Spleen (tissue), 13 donors: ENCODE measurements at places on chromosomes 5 and 9. TPM values are rescaled to one million over a fixed set of nuclear protein-coding genes. Genes with fewer than 3 reads are reported as not detected.

Gene CCDC112
- 12.7 TPM for total RNA-seq

Gene STOM
- 316 TPM for total RNA-seq

Gene SCGB3A2
- total RNA-seq: not detected

Gene GFI1B
- total RNA-seq: 3.1 TPM

Gene TAF11L5
- total RNA-seq: not detected

Gene HSPB3
- total RNA-seq: not detected

Gene IFNA21
- total RNA-seq: not detected

Gene TLE4
- 67.9 TPM for total RNA-seq

Gene SPATA31A3
- total RNA-seq: not detected

Gene PLPP7
- 3.1 TPM for total RNA-seq

Gene C9orf57
- total RNA-seq: not detected

Gene ZDHHC21
- 24.6 TPM for total RNA-seq

Gene SEMA6A
- total RNA-seq: 26.5 TPM

Gene PRUNE2
- 6.1 TPM for total RNA-seq

Gene KCNT1
- 21.2 TPM for total RNA-seq

Gene GAS1
- total RNA-seq: 13.2 TPM

Gene PCDHGA4
- 2.3 TPM for total RNA-seq

Gene CSF1R
- 287 TPM for total RNA-seq

Gene FOXD4
- total RNA-seq: 1.7 TPM

Gene ZNG1F
- 5.7 TPM for total RNA-seq

Gene C9orf153
- 0.28 TPM for total RNA-seq

Gene ANKS6
- total RNA-seq: 9.4 TPM

Gene SPINK6
- total RNA-seq: not detected

Gene SLC27A6
- total RNA-seq: 0.28 TPM

Gene HAND1
- total RNA-seq: not detected

Gene GCNT4
- 3.8 TPM for total RNA-seq

Gene GPRIN1
- total RNA-seq: 1.3 TPM

Gene UNC5A
- total RNA-seq: not detected
